ENCODE measurements at places on chromosomes 4 and X.

DNA sequence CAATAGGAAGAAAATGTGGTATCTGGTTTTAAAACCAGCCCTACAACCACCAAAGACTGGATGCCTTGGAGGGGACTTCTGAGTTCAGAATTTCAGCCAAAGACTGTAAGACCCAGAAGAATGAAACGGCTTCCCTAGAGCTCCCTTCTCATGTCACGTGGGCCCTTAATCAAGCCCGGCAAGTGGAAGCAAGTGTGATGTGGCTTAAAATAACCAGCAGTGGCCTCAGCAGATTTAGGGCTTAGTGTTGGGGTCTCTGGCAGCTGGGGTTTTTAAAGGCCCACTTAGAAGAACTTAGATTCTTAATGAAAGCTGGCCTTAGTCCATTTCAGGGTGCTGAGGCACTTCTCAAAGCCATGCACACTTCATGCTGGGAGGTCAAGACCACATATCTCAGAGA lies 111.2 kb upstream of the TBC1D9 start:
- no peak for DNase-seq

- DNase-seq: no peak
These were observed 301.9 kb downstream of the BMPR1B start for GRCh38 chr4:95059663-95060062.

GRCh38 chr4:135267148-135267865 lies 1065.7 kb upstream of the PABPC4L start:
- DNase-seq: no peak

- no peak for DNase-seq
These were observed 108.7 kb upstream of the PACRGL start for GRCh38 chr4:20591571-20591970.

DNA sequence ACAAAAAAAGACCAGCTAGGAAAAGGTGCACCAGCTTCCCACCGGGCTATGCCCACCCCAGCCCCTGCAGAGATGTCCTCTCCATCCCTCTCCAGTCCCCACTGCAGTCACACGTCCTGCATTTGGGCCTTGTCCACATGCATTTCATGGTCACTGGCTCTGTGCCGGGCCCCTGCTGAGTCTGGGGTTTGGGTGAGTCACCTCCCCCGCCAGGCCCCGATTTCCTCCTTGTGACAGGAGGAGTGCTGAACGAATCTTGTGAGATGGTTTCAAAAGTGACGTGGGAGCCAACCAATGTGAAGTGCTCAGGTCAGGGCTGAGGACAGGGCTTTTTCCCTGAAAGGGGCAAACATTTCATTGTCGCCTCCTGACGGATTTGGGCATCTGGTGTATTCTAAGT lies 7.1 kb downstream of the CPZ start:
- DNase-seq: no peak

- no peak for DNase-seq
These were observed 1.6 kb downstream of the KLHL13 start for GRCh38 chrX:118114971-118115370.

- no peak for DNase-seq
These were observed 202.3 kb downstream of the PARM1 start for GRCh38 chr4:75135068-75135825.

GRCh38 chrX:115504167-115504566 lies 56.8 kb upstream of the PLS3 start:
- DNase-seq: peak; percentile 15

DNA sequence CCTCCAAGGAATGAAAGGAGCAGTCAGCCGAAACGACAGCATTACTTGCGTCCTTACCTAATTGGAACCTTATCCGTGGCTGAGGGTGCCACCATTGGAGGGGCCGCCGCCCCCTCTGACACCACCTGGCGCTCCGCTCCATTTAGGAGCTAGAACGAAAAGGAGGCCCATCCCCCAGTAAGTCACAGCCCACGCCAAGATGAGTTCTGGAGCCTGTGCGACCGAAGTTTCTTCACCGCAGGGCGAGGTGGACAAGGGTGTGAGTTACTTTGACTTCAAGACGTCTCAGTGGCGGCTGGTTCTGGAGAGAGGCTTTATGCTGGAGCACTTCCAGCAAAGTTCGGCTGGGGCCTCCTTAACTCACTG lies 729 bp upstream of the IRF2 start:
- DNase-seq: no peak

- DNase-seq: no peak
These were observed 30.2 kb downstream of the OFD1 start for GRCh38 chrX:13764765-13765164.

- no peak for DNase-seq
These were observed 73.7 kb downstream of the TBL1X start for GRCh38 chrX:9538544-9539045.

- peak; percentile 97 for DNase-seq
These were observed 82.3 kb upstream of the CD99 start for GRCh38 chrX:2608638-2609430.

- DNase-seq: no peak
These were observed 2.7 kb downstream of the NDP start for GRCh38 chrX:43970528-43970927.

All from common myeloid progenitor, CD34-positive (primary cell).